Subcutaneous preadipocyte (primary cell): ENCODE measurements at places on chromosomes 3 and 15. TPM values are rescaled to one million over a fixed set of nuclear protein-coding genes. Genes with fewer than 3 reads are reported as not detected.

Gene PCBP4
- total RNA-seq: 20.9 and 23.9 TPM in 2 replicates

Gene ASB14
- not detected in 2 replicates for total RNA-seq

Gene SCAANT1
- not detected in 2 replicates for total RNA-seq

Gene C3orf85
- total RNA-seq: not detected in 2 replicates

Gene ZBED2
- not detected in 2 replicates for total RNA-seq

Gene ERICH6
- total RNA-seq: under 0.01 TPM in 1 of 2 replicates, not detected in the other

Gene IL12A
- 1.1 and 3.5 TPM in 2 replicates for total RNA-seq

Gene FAM43A
- 7.3 and 10.2 TPM in 2 replicates for total RNA-seq

Gene CAPN3
- total RNA-seq: 1.2 and 1.5 TPM in 2 replicates

Gene KBTBD8
- total RNA-seq: 0.73 and 3.1 TPM in 2 replicates

Gene TMEM108
- total RNA-seq: under 0.01 TPM in 1 of 2 replicates, not detected in the other

Gene STRA6
- not detected in 2 replicates for total RNA-seq

Gene NR2F2
- 11.8 and 21.5 TPM in 2 replicates for total RNA-seq

Gene GOLGA6D
- total RNA-seq: not detected in 2 replicates

Gene EFHB
- 0.37 and 1.4 TPM in 2 replicates for total RNA-seq

Gene ERC2
- total RNA-seq: under 0.01 and 0.20 TPM in 2 replicates

Gene CHRNA7
- total RNA-seq: under 0.01 TPM in 2 replicates

Gene SLCO2A1
- total RNA-seq: under 0.01 TPM in 2 replicates

Gene ELL3
- total RNA-seq: 0.37 and 0.78 TPM in 2 replicates

Gene SST
- not detected in 2 replicates for total RNA-seq

Gene MELTF
- total RNA-seq: 4.5 and 7.3 TPM in 2 replicates

Gene LRRC31
- not detected in 2 replicates for total RNA-seq

Gene ARRDC4
- 7.2 and 19.1 TPM in 2 replicates for total RNA-seq

Gene SLC25A36
- total RNA-seq: 60.2 and 63.6 TPM in 2 replicates

Gene SLC12A8
- total RNA-seq: 1.6 and 1.8 TPM in 2 replicates

Gene MAGEF1
- total RNA-seq: 10.9 and 15.8 TPM in 2 replicates
